ENCODE measurements at places on chromosomes 2 and 18. TPM values are rescaled to one million over a fixed set of nuclear protein-coding genes. Genes with fewer than 3 reads are reported as not detected.

DNA sequence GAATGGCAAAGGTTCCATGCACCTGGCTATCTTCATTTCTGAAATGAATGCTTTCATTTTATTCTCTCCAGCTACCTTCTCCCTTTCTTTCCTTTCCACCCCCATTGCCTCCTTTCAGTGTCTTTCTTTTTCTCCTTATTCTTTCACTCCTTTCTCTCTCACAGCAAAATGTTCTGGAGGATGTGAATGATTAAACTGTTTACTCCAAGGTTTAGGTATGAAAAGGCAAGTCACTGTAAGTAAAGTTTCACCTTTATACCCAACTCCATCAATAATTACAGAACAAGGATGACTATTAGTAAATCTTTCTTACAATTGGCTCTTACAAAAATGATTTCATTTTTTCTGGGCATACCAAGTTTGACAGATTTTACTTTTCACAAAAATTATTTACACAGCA, 4.3 kb downstream of the PAX8 start:
- DNase-seq, result no peak

DNA sequence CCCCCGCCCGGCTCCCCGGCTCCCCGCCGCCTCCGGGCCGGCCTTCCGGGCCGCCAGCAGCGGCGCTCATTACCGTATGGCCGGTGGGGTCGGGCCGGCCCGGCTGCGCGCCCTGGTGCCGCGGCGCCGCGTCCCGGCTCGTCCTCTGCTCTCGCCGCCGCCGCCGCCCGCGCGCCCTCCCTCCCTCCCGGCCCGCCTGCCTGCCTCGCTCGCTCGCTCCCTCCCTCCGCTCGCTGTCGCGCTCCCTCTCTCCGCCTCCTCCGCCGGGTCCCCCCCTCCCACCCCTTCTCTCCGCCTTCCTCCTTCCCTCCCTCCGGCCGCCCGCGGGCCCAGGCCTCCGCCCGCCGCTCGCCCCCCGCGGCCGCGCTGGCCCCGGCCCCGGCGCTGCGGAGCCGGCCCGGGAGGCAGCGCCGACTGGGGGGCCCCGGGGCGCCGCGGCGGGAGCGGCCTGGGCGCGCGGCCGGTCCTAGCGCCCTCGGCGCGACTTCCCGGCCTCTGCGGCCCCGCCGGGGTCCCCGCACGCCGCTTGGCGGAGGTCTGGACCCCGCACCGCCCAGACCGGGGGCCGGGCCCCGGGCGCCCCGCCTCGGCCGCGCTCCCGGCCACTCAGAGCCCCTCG, at the start of gene DNMT3A:
Gene DNMT3A (minus strand): TSS at position 173 of the 619 bp plus-strand sequence. CDS start 27,941 bp downstream, outside the sequence.
- peak; percentile 78 for DNase-seq

ANKRD44 gene
- 113 TPM for total RNA-seq

TMEFF2 gene
- total RNA-seq, result not detected

NRBP1 gene
- total RNA-seq, result 196 TPM

SEC11C gene
- total RNA-seq, result 38.5 TPM

DNA sequence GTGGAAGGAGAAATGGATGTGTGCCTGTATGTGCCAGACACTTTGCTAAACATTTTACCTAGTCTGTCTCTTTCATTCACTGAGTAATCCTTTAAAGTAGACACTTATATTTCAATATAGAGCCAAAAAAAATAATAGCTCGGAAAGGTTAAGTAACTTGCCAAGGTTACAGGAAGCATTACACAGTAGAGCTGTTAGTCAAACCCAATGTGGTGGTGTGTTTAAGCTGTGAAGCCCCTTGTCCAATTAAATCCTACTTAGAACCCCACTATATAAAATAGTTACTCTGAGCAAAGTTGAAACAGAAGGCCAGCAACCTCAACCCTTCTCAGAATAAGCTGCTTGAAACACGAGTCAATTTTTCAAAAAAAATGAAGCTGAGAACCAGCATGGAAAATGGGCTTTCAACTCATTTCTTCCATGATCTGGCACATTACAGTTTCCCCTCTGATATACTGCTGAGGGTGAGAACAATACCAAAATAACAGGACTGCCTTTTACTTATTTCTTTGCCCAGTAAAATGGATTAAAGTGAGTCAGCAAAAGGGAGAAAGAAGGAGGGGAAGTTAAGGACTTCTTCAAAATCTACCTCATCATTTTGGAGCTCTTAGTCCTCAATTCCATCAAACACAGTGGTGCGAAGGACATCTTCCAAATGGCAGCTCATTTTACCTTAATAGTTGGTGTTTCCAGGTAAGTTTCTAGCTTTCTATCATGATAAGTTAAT, 7.9 kb downstream of the RDH14 start:
- no peak for DNase-seq

DNA sequence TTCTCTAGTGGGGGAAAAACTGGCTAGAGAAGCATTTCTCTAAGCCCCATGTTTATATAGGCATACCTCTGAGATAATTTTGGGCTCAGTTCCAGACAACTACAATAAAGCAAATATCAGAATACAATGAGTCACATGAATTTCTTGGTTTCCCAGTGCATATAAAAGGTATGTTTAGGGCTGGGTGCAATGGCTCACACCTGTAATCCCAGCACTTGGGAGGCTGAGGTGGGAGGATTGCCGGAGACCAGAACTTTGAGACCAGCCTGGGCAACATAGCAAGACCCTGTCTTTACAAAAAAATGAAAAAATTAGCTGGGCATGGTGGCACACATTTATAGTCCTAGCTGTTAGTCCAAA, 22.2 kb downstream of the TSN start:
- DNase-seq, result no peak

GRCh38 chr2:217337771-217338170, 477.9 kb upstream of the TNP1 start:
- no peak for DNase-seq

- DNase-seq, result peak; percentile 37
Observed at GRCh38 chr2:54103454-54104314, 11.7 kb upstream of the ACYP2 start.

EGR4 gene
- 0.14 TPM for total RNA-seq

IL1RN gene
- not detected for total RNA-seq

GRCh38 chr18:77736842-77737241, 487.2 kb downstream of the GALR1 start:
- no peak for DNase-seq

GRCh38 chr18:40017021-40017420, 1938.0 kb upstream of the PIK3C3 start:
- DNase-seq, result no peak

GALR1 gene
- not detected for total RNA-seq

GRCh38 chr2:35416391-35417140, 939.0 kb upstream of the CRIM1 start:
- no peak for DNase-seq

DNA sequence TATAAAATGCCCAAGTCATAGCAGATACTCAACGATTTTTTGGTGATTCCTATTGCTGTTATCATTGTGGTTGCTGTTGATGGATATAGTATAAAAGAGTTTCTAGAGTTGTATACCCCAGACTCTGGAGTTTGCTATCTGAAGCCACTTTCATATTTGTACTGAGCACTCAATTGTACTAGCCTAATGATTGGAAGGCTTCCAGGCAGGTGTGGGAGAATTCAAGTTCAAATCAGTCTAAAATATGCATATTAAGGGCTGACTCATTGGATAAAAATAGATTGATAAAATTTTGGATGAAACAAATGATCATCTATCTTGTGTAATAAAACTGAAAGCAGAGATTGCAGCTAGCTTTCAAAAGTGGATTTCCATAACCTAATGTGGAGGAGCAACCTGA, 122.9 kb downstream of the NEB start:
- DNase-seq, result no peak

DNA sequence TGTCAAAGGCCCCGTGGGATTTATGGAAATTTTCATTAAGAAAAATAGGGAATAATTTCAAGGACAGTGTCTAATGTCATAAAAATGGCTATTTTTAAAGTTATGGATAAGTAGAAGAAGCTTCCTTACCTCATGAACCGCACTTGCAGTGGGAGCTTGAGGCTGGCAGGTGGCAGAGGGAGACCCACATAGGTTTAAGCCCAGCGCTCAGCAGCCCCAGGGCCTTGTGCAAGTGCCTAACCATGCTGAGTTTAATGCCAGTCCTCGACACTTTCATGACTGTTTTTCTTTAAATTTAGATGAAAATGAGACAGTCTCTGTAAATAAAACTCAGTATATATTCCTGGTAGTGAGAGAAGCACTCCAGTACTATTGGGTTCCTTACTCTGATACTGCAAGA, 285.6 kb downstream of the CNTNAP5 start:
- no peak for DNase-seq

- DNase-seq, result no peak
Observed at GRCh38 chr2:41880561-41881243, 167.1 kb upstream of the PKDCC start.

MGAT4A gene
- total RNA-seq, result 229 TPM

DNA sequence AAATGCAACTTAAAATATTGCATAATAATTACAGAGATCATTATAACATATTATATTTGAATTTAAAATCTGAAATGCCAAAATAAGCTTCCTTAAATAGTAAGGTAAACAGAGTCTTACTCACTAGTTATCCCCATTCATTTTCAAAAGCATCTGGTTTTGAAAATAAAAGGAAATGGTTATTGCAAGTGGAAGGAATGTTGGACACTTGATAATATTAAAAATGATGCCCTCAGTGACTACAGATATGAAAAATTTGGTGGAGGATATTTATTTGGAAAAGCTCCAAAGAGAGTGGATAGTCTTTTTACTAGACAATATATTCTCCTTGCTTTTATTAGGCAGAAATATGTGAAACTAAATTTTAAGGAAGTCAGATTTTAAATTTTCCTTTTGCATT, 39.7 kb downstream of the CDH19 start:
- DNase-seq, result no peak

DNA sequence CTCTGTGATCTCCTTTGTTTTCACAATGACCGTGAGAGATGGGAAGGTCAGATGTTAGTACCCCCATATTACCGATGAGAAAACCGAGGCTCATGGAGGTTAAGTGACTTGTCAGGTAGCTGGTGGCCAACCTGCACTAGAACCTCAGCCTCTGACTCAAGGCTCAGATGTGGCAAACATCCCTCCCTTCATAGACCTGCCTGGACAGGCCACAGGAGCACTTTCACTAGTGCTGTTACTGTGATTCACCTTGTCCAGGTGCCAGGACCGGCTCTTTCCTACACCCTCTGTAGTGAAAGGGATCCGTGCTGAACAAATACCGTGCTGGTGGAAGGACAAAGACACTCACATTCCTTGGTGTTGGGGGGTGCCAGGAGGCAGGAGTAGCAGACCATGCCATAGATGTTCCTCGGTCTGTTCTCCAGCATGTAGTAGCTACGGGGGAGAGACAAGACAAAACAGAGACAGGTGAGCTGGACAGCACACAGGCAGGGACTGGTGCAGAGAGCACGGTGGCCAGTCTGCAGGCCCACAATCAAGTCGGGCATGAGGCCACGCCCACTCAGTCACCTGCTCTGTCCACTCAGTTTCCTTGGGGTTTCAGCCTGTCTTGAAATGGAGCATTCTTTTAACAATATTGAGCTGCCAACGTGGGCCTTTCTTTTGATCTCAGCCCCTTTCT, 65.9 kb downstream of the EDAR start:
- no peak for DNase-seq

DLGAP1 gene
- total RNA-seq, result not detected

POTEJ gene
- total RNA-seq, result not detected

C1GALT1C1L gene
- total RNA-seq, result not detected

GRCh38 chr2:206276169-206276942, 1.9 kb downstream of the ZDBF2 start:
- no peak for DNase-seq

DNA sequence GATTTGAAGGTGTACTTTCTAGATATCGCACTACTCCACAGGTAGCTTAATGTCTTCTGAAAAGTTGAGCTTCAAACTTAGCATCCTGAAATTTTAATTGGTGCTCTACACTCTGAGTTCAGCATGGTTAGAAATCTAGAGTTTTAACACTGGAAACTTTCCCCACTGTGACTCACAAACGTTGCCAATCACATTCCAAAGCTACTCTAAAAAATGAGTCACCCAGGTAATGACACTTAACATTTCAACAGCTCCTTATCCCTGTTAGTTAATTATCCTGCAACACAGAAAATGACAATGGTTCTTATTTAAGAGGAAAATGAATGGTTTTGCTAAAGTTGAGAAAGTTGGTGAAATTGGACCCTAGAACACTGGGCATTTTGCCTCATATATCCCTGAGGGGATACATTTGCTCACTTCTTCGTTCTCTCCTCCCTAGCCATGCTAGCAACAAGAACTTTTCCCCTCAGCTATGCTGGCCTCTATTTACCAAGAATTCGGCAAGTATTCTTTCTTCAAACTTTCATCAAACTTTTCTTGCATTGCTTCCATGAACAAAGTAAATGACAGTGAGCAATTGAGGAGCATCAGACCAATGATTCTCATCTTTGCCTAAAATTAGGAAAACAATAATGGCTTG, 1024.1 kb upstream of the KLHL29 start:
- DNase-seq, result no peak

DHRS9 gene
- not detected for total RNA-seq

DNA sequence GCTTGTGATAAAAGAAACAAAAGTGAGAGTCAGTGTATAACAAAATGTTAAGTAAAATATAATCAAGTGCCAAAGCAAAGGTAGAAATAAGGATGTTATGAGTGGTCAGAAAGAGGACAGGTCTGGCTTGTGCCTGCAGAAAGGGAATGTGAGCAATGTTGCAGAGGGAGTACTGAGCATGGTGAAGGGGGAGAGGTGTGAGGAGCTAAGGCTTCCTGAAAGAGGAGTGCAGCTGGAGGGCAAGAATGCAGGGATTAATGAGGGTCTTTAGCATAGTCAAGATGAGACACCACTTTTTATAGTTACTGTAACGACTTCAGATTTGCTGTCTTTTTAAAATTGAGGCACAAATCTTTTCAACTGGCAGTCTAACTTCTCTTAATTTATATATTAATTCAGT, 22.0 kb upstream of the FIGN start:
- DNase-seq, result no peak

GRCh38 chr18:40108596-40108995, 1846.4 kb upstream of the PIK3C3 start:
- DNase-seq, result no peak

DNA sequence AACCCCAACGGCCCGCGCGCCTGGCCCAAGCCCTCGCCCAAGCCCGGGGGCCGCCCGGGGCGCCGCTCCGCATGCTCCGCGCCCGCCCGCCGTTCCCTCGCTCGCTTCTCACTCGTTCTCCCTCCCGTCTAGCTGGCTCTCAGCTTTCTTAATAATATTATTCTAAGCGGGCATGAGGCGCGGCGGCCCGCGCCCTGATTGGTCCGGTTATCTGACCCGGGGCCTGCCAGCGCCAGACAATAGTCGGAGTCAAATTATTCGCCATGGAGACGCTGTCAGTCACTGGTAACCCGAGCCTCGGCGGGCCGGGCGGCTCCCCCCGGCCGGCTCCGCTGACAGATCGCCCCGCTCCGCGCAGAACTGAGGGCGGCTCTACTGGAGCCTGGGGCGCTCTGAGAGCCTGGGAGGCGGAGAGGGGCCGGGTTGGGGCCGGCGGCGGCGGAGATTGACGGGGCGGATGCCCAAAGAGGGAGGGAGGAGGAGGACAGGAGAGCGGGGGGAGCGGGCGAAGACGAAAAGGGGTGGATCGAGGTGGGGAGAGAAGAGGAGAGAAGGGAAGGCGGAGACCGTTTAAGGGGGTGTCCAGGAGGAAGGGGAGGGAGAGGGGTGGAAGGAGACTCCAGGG, at the start of gene SIX2:
Gene SIX2 (minus strand): TSS at position 150 of the 625 bp plus-strand sequence. CDS start 342 bp downstream, outside the sequence.
- DNase-seq, result no peak

GRCh38 chr18:5142859-5143258, 54.2 kb downstream of the AKAIN1 start:
- no peak for DNase-seq

ALKAL2 gene
- total RNA-seq, result not detected

Measured in CD8-positive, alpha-beta T cell (primary cell).